ENCODE measurements at places on chromosomes 16 and 17.

DNA sequence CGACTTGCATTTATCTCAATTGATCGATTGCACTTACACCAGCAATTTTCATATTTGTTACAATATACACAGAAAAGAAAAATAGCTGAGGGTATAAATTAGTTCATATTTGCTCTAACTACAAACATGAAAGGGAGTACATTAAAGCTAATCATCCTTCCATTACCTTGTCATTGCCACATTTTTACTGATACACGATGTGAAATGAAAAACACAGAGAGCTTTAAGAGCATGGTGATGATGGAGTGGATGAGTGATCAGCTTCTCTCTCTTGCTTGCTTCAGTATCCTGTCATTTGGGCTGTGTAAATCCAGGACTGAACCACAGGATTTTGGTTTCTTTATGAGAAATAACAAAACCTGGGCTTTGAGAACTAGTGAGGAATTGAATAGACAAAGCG lies 1207.5 kb upstream of the GOT2 start:
- DNase-seq, result no peak

DNA sequence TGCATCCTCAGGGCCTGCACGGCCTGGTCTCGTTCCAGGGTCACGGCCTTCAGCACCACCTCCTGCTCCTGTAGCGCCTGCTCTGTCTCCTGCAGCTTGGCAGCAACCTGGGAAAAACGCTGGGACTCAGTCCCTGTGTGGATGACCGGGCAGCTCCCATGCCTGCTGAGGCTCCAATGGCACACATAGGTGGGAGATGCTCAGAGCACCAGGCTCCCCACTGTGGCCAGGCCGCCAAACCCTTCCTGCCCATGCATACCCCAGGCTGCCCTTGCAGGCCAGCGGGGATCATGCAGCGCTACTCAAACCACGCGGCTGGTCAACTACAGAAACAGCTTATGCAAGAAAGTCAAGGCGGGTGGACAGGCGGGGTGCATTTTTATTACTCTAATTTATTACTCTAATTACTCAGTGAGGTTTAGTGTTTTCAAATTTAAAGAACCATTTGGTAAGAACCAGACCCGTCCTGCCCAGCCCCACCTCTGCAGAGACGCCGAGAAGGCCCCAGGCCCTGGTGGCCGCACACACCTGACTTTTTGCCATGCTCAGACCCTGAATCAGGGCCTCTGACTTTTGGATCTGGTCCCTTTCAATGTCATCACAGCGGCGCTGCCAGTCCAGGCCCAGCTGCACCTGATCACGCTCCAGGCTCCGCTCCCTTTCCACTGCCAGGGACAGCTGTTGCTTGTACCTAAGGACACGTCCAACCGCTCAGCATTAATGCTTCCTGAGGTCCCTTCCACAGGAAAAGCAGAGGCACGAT lies 34.0 kb downstream of the CCDC57 start:
- no peak for DNase-seq

- DNase-seq, result no peak
Observed at GRCh38 chr16:56400458-56400857, 24.9 kb downstream of the AMFR start.

DNA sequence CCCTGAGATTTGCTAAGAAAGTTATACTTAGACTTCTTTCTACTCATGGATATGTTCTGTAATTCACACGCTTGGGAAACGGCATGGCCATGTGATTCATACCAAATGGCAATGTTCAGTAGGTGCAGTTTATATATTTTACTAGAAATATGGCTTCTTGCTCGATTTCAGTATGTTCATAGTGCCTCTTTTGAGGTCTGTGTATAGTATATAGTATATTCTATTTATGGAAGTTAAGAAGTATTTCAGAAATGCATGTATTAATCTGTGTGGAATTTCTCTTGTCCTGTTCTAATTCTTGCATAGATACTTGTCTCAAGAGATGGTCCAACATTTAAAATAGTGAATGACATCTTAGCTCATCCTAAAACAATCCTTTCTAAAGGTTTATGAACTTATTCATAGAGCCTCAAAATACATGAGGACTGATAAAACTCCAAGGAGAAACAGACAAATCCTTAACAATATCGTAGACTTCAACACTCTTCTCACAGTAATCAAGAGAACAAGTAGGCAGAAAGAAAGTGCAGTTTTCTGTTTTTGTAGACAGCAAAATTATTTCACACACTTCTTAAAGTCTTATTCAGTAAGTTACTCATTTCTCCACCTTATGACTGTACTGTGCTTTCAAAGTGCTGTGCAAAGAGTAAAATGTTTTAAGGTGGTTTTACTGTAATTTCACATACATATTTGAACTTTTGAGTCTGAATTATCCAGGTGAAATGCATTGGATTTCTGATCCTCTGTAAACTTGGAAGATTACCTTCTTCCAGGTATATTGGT lies 11.1 kb downstream of the BPTF start:
- no peak for DNase-seq

- DNase-seq, result peak; percentile 58
Observed at GRCh38 chr17:44170499-44171201, at the start of gene ASB16. TSS of gene ASB16 (plus strand) at chr17:44170704. CDS start at chr17:44170790, 86 bp downstream.

DNA sequence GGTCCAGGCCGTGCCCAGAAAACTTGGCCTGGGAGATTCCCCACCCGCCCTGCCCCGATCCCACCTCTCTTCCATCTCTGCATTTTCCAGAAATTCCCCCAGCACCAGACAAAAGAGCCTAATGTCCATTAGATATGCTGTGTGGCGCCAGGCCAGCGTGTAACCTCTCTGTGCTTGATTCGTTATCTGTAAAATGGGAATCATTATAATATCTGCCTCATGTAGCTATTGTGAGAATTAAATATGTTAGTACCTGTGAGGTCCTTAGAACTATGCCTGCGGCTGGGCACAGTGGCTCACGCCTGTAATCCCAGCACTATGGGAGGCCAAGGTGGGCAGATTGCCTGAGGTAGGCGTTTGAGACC lies 33.6 kb upstream of the IL21R start:
- no peak for DNase-seq

DNA sequence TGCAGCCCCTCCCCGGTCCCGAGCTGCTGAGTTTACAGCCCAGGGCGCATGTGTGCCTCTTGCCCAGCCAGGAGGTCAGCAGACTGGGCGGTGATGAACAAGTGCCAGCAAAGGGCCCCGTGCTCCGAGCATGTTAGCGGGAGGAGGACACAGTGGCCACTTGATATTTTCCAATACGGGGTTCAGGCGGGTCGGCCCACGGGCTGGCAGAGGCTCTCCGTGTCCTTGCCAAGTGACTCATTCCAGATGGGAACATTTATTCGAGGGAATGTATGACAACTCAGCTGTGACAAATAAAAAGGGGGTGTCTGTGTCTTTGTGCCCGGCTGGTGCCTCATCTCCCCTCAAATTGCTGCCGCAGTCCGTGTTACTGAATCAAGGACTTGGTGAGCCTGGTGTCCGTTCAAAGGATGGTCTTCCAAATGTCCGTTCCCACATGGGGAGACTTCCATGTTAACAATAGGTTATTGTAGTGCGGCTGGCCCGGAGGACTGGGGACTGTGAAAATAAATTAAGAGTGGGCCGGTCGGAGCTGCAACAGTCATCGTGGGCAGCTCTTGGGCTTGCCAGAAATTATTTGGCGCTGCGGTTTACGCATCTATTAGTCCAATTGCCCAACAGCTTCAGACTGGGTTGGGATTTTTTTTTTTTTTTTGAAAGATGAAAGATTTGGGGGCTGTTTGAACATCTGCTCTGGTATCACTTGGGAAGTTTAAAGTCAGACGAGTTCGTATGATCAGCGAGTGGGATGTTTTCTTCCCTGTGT lies 174.0 kb upstream of the CIBAR2 start:
- no peak for DNase-seq

All from NCI-H82 (cell line).